Karpas-422 (cell line): ENCODE measurements at places on chromosomes 1 and 21. TPM values are rescaled to one million over a fixed set of nuclear protein-coding genes. Genes with fewer than 3 reads are reported as not detected.
A peak's percentile ranks its signal among the peaks of the same experiment; 100 is the strongest.

GRCh38 chr1:210434223-210434622 lies 105.5 kb downstream of the HHAT start:
- no peak for DNase-seq

DNA sequence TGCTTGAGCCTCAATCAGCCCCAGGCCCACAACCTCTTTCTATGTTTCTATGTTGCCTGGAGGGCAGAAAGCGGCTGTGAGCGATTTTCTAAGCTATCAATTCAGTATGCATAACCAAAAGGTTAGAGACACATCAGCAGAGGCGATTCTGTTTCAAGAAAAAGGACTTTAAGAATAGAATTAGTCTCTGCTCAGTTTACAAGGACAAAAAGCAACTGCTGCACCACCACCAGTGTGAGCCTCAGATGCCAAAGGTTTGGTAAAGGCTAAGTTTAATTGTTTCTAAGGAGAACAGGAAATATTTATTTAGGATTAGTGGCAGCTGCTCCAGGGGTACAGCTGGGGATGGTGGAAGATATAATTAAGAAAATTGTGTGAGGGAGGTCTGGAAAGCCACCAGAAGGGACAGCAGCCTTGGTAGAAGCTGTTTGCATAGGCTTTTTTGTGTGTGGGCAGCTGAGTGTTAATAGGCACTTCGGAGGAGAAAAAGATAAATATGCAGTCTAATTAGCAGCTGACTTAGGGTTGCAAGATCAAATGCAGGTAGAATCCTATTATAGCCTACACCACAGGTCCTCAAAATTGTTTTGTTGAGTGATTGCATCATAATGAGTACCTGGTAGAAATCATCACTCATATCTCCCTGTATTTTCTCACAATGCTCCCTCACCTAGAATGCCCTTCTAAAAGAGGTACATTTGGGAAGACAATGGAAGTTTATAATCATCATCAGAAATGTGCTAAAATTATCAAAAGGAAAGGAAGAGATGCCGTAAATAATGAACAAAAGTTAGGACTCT lies 35.8 kb downstream of the ZC3H11B start:
- DNase-seq: no peak

DNA sequence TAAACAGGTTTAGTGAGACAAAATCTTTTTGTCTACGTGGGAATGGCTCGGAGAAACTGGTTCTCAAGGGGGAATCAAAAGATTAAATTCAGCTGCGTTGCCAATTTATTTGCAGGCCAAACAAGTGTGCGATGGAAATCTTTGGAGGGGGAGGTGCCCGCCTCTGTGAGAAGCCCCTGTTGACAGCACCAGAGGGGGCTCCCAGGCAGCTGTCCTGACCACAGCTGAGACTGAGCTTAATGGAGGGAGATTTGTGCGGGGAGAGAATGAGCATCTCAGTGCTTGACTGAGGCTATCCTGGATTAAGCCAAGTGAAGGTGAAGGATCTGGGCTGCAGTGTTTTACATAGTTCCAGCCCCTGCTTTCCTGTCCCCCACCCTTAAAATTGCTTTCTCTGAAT lies 169.7 kb downstream of the ATG4C start:
- no peak for DNase-seq

DNA sequence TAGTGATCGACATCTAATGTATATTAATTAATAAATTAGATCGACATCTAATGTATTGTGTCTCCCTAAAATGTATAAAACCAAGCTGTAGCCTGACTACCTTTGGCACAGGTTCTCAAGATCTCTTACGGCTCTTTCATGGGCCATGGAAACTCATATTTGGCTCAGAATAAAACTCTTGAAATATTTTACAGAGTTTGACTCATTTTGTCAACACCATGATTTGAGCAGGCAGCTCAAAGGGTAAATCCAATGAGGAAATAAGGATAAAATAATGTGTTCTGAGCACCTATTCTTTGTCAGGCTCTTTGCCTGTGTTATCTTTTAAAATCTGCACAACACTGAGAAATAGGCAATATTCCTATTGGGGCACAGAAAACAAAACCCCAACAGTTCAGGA lies 223.4 kb upstream of the DUSP10 start:
- no peak for DNase-seq

Gene RIIAD1
- total RNA-seq: not detected in 2 replicates

GRCh38 chr1:155389826-155390225 lies 69.1 kb downstream of the RUSC1 start:
- no peak for DNase-seq

Gene C8A
- not detected in 2 replicates for total RNA-seq

Gene SLAMF6
- total RNA-seq: 19.3 and 66.0 TPM in 2 replicates

DNA sequence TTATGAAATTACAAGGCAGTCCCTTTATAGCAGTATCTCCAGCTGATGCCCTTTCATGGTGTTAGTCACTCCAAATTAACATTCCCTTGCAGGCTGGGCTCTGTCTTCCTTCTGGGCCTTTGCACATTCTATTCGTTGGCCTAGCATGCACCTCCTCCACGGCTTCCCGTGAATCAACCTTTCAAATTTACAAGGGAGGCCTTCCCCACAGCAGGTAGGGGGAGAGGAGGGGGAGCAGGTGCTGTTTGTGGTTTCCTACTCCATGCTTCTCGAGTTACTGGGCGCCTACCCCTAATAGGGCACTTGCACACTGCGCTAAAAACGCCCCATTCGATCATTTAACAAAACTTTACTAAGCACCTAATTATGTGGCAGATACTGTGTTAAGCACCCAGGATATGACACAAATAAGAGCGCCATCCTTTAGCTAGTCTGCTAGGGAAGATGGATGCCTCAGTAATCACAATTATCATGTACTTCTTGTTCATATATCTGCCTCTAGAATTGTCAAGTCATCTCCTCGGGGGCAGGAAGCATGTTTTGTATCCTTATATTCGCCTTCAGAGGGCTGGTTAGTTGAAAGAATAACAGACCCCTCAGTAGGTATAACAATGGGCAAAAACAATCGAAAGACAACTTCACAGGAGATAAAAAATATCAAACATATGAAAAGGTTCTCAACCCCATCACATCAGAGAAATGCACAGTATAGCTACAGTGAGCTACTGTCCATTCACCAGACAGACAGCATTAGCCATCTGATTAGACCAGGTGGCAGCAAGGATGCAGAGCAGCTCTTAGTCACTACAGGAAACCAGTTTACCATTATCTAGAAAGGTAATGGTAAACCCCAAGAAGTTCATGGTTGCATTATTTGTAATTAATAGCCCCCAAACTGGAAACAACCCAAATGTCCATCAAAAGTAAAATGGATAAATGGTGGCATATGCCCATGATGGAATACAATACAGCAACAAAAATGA lies 1.7 kb upstream of the ADAR start:
- peak; percentile 81 for DNase-seq

Gene HFM1
- not detected in 2 replicates for total RNA-seq
